ENCODE measurements at places on chromosomes 16 and 17.
A peak's percentile ranks its signal among the peaks of the same experiment; 100 is the strongest.

DNA sequence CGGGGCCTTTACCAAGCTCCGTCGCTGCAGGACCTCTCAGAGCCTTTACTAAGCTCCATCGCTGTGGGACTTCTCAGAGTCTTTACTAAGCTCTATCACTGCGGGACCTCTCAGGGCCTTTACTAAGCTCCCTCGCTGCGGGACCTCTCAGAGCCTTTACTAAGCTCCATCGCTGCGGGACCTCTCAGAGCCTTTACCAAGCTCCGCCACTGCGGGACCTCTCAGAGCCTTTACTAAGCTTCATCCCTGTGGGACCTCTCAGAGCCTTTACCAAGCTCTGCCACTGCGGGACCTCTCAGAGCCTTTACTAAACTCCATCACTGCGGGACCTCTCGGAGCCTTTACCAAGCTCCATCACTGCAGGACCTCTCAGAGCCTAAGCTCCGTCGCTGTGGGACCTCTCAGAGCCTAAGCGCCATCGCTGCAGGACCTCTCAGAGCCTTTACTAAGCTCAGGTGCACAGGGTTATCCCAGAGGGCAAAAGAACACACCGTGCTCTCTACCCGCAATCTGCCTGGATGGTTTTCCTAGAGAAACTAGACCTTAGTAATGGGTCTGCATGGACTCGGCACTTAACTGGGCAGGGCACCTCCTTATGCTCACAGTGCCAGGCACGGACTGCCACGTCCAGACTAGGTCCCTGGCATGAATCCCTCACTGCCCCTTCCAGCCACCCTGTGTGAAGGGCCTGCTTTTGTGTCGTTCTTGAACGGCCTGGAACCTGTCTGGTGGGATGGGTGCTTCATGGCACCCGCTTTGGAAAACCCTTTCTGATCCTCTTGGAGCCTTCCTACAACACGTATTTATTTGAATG is 69.2 kb upstream of the DOC2B start:
- no peak for DNase-seq

DNA sequence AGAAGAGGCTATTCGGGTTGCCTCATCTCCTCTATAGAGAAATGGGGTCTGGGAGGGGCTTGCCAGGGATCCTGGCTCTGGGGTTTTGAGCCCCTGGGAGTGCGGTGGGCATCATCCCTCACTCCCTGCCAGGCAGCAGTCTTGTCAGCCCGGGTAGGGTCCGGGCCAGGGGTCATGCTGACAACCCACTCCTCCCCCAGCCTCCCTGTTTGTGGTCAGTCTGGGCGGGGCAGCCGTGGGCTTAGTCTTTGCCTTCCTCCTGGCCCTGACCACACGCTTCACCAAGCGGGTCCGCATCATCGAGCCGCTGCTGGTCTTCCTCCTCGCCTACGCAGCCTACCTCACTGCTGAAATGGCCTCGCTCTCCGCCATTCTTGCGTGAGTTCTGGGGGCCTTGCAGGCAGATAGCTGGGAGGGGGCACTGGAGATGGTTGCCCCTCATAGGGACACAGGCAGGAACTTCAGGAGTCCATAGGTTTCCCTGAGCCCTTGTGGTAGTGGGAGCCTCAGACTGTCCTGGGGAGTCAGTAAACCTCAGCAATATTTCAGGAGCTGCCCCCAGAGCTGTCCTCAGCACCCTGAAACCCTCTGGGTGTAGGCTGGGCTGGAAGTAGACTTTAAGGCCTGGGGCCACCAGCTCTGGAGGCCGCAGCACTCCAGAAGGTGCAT is 6.9 kb downstream of the SLC9A5 start:
- no peak for DNase-seq

- peak; percentile 85 for DNase-seq
Measured at GRCh38 chr16:10297341-10298006, 88.4 kb upstream of the ATF7IP2 start.

DNA sequence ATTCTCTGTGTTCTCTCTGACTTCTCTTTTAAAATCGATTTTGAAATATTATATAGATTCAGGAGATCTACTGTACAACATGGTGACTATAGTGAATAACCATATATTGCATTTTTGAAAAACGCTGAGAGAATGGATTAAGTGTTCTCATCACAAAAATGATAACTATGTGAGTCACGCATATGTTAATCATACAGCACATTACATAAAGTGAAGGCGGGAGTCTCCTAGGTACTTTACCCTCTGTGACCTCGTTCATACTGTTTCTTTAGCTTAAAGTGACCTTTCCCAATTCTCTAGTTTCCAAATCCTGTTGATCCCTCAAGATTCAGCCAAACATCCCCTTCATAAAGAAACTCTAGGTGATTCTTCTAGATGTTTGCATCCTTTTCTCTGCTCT is 3.1 kb upstream of the KRTAP3-2 start:
- no peak for DNase-seq

DNA sequence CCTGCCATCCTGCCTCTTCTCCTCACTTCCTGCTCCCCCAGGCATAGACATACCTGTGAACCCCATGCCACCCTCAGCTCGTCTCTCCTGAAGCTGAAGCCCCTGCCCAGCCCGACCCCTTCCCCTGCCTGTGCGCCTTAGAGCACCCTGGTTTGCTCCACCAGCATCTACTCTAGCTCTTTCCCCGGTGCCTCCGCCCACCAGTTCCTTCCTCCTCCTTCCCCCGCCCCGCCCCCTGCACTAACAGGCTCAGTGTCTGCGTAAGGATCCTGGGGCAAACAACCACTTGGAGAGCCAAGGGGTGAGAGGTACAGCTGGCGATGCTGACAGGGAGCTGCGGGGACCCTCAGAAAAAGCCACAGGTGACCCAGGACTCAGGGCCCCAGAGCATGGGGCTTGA is 1.9 kb downstream of the GPR142 start:
- DNase-seq = no peak

GRCh38 chr17:17712268-17712924 is 31.1 kb downstream of the RAI1 start:
- DNase-seq = peak; percentile 48

GRCh38 chr16:55408661-55409060 is 70.3 kb upstream of the MMP2 start:
- DNase-seq = no peak

GRCh38 chr17:58822148-58823050 is 66.7 kb downstream of the PPM1E start:
- DNase-seq = no peak

Measured in stimulated activated naive B cell treated with anti-CD40 and anti-IgM and Interleukin-4, amounts not matched to agents 10 μg/mL and 1 μg/mL and 100 μg/mL, for 72 hours (primary cell).